ENCODE measurements at places on chromosomes 16 and 17. TPM values are rescaled to one million over a fixed set of nuclear protein-coding genes. Genes with fewer than 3 reads are reported as not detected.

The CMTM2 gene
- polyA plus RNA-seq: 0.75 TPM

The KRTAP2-3 gene
- not detected for polyA plus RNA-seq

The EFCAB13 gene
- polyA plus RNA-seq: 14.1 TPM

The MEIOB gene
- 3.2 TPM for polyA plus RNA-seq

The TNS4 gene
- polyA plus RNA-seq: 0.10 TPM

The CACNA1G gene
- polyA plus RNA-seq: 7.9 TPM

The COX6A2 gene
- polyA plus RNA-seq: 0.85 TPM

The TNFSF13 gene
- 13.2 TPM for polyA plus RNA-seq

The FNDC8 gene
- not detected for polyA plus RNA-seq

The C16orf54 gene
- polyA plus RNA-seq: 0.32 TPM

The HOXB8 gene
- polyA plus RNA-seq: 44.8 TPM

The PMP22 gene
- polyA plus RNA-seq: 55.4 TPM

- no peak for DNase-seq
Observed at GRCh38 chr16:939311-939710, 31.5 kb downstream of the LMF1 start.

- no peak for DNase-seq
Observed at GRCh38 chr16:10325783-10326543, 59.9 kb upstream of the ATF7IP2 start.

DNA sequence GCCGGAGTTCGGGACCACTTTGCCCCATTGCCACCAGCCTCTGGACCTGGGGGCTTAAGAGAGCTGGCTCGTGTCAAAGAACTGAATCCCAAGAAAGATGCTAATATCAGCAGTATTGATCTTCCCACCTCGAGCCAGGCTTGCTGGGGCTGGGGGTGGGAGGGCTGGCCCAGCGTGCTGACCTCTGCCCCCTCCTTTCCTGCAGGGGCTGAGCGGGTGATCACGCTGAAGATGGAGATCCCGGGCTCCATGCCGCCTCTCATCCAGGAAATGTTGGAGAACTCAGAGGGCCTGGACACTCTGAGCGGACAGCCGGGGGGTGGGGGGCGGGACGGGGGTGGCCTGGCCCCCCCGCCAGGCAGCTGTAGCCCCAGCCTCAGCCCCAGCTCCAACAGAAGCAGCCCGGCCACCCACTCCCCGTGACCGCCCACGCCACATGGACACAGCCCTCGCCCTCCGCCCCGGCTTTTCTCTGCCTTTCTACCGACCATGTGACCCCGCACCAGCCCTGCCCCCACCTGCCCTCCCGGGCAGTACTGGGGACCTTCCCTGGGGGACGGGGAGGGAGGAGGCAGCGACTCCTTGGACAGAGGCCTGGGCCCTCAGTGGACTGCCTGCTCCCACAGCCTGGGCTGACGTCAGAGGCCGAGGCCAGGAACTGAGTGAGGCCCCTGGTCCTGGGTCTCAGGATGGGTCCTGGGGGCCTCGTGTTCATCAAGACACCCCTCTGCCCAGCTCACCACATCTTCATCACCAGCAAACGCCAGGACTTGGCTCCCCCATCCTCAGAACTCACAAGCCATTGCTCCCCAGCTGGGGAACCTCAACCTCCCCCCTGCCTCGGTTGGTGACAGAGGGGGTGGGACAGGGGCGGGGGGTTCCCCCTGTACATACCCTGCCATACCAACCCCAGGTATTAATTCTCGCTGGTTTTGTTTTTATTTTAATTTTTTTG lies 8.5 kb downstream of the GJD3 start:
- no peak for DNase-seq

DNA sequence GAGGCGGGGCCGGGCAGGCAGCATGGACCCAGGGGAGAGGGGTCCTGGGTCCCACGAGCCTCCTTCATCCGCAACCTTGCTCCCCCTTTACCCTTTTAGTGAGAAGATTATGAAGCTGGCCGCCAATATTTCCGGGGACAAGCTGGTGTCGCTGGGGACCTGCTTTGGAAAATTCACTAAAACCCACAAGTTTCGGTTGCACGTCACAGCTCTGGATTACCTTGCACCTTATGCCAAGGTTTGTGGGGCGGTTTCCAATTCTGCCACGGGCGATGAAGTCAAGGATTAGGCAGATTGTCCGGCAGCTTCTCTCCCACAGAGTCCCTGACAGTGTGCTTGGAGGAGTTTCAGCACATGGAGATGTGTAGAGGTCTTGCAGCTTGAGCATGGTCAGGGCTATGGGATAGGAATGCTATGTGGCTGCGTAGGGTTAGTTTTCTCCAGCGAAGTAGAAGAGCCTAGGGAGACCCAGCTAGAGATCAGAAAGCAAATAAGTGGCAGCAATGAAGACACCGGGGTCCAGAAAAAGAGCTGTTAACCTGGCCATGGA lies 598 bp downstream of the NIP7 start:
- no peak for DNase-seq

DNA sequence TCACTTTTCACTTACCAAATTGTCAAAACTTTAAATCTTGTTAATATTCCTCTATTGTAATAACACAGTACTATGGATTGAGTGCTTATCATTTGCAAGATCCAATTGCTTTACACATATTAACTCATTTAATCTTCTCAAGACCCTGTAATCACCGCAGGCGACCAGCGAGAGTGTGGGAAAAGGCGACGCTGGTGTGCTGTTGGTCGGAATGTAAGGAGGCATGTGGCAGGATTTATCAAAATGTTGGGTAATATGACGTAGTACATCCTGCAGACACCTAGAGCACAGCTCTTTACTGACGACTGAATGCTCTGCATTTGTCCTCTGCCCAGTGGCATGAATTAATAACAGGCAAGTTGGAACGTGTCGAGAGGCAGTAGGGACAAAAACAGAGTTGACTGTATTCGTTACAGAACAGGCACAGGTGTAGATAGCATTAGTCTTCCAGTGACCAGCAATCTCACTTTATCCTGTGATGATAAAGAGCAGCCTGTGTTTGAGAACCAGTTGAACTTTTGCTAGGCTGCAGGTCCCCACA lies 80.3 kb downstream of the TNRC6C start:
- DNase-seq: no peak

GRCh38 chr16:59087641-59088040 lies 353.5 kb upstream of the GOT2 start:
- DNase-seq: no peak

DNA sequence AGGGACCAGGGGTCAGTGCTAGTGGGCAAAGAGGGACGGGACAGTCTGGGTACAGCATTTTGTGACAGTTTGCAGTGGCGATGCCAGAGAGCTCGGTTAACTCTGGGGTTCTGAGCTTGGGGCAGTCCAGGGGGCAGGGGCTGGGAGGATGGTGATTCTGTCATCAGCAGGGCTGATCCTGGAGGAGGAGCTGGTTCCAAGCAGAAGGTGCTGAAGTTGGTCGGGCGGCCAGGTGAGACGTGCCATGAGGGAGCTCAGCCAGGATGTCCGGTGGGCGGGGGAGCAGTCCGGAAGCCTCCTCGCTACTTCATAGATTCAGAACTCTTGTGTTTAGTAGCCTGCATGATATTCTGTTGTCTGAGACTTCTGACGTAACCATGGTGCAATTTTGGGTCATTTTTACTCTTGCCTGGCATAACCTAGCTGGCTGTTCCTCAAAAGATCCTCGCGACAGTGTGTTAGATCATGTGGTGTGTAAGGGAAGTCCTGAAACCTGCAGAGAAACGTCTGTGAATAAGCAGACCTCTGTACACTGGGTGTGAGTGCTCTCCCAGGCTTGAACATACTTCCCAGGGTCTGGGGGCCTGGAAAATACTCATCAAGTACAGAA lies 122.0 kb downstream of the CLEC16A start:
- DNase-seq: no peak

DNA sequence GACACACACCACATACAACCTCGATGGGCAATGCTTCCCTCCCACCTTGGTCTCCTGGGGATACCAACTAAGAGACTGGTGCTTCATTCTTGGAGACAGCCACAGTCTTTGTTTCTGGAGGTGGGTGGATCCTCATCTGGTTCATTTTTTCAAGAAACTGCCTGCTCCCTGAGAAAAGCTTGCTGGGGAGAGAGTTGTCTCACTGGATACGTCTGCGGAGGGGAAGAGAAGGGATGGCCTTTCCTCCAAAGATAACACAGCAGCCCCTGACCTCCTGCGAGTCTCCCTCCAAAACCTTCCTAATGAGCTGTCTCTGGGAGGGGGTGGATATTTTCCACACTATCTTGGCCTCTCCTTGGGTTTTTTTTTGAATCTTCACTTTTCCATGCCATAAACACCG lies 221.2 kb downstream of the SOX9 start:
- no peak for DNase-seq

- DNase-seq: no peak
Observed at GRCh38 chr16:85132456-85133289, 20.4 kb upstream of the CIBAR2 start.

- DNase-seq: no peak
Observed at GRCh38 chr17:82029391-82029790, 2.1 kb upstream of the RAC3 start.

- DNase-seq: no peak
Observed at GRCh38 chr16:82045465-82045864, 10.4 kb downstream of the HSD17B2 start.

DNA sequence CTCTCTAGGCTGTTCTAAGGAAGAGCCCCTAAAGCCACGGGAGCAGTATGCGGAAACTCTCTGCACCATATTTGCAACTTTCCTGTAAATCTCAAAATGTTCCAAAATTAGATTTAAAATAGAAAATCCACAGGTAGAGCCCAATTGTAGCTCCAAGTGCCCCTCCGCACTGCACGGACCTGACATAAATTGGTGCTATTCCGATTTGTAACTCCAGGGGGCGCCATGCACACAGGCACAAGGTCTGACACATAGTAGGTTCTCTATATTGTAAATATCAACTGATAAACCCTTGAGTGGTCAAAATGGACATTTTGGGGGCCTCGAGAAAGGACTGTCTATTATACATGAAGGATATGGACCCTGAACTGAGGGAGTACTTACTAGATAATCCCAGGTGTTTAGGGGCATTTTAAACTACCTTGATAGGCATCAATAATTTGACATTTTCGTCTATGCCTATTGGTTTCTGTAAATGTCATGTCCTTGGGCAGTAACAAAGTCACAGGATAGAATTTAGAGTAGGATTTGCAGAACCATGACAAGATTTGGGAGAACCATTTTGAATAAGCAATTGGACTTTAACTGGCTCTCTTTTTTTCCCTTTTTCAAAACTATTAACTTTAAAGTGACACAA lies 36.6 kb upstream of the TMEM132E start:
- no peak for DNase-seq

- DNase-seq: no peak
Observed at GRCh38 chr17:52678211-52678610, 519.7 kb upstream of the CA10 start.

- no peak for DNase-seq
Observed at GRCh38 chr16:6020162-6020985, 922.8 kb upstream of the EEF2KMT start.

- DNase-seq: peak; percentile 57
Observed at GRCh38 chr17:56593646-56594319, at the start of gene NOG. Gene NOG (plus strand): TSS chr17:56593699. CDS start chr17:56594224, 525 bp downstream.

DNA sequence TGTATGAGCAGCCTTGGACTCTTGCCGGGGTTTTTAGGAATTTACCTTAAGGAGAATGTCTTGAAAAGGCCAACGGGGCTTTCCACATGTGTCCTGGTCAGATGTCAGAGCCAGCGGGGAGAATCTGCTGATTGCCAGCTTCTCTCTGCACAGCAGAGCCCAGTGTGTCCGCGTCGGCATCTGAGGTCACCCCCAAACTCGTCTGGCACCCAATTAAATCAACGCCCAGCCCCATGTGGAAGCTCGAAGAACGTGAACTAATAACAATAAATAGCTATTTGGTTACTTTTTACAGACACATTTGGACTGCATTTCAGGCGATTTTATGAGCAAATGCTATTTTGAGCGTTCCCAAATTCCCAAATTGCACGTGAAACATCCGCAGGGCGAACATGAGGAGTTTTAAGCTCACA lies 303.5 kb downstream of the FOXL1 start:
- DNase-seq: no peak

GRCh38 chr17:81167638-81168037 lies 1.6 kb upstream of the AATK start:
- DNase-seq: no peak

- DNase-seq: no peak
Observed at GRCh38 chr17:45227101-45227925, 5.6 kb downstream of the FMNL1 start.

- no peak for DNase-seq
Observed at GRCh38 chr16:50737420-50737959, 4.4 kb upstream of the CYLD start.

DNA sequence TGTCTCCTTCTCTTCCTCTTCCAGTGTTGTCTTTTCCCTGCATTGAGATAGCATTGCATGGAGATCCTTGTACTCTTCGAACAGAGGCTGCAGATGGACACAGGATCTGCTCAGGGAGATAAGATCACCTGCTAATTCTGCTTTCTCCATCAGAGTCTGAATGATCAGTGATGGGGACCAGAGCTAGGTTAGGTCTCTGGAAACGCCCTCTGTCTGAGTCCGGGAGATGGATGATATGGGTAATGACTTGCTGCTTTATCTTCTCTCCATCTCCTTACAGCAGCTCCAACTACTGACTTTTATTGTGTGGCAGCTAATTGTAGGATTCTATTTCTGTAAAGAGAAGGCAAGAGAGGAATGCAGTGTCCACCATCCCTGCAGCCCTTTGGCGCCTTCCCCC lies 435.6 kb downstream of the WWOX start:
- no peak for DNase-seq

- DNase-seq: peak; percentile 32
Observed at GRCh38 chr16:27972500-27972899, 91.0 kb downstream of the GSG1L start.

- DNase-seq: no peak
Observed at GRCh38 chr17:61280338-61280737, 119.3 kb upstream of the TBX2 start.

- no peak for DNase-seq
Observed at GRCh38 chr17:4146641-4147040, 3.6 kb downstream of the CYB5D2 start.

GRCh38 chr16:84712801-84713775 lies 13.3 kb downstream of the USP10 start:
- DNase-seq: no peak

DNA sequence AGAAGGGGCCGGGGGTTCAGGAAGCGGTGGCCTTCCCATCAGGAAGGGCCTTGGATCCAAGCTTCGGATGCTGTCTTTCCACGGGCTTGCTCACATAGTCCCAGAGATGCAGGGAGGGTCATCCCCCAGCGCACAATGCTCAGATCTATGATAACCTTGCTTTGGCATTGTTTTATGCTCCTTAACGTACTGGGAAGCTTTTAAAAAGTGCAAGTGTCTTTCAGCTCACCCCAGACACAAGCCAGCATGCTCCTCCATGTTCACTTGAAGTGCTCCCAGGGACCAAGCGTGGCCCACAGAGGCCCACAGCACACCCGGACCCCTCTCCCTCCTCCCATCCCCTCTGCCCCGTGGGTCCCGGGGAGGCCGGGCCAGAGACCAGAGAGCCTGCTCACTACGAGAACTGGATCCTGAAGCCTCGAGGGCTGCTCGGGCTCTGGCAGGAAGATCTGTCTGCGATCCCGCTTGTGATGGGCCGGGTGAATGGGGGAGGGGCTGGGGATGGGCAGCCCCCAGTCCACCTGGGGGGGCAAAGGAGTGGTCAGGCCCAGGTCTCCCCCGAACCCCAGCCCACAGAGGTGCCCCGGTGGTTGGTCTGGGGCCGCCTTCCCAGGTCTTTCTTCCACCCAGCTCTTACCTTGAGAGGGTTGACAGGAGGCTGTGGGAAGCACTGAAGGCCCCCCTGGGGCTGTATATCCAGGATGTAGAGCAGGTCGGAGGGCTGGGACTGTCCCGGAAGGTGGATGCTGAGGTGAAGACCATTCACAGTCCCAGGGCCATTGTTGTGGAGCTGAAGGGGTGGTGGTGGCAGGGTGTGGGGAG lies 11.8 kb upstream of the FAM171A2 start:
- DNase-seq: no peak
